Brain pericyte (primary cell): ENCODE measurements at places on chromosomes 16 and 17.

- DNase-seq: no peak
These were observed 15.4 kb upstream of the SEZ6 start for GRCh38 chr17:29021226-29021625.

DNA sequence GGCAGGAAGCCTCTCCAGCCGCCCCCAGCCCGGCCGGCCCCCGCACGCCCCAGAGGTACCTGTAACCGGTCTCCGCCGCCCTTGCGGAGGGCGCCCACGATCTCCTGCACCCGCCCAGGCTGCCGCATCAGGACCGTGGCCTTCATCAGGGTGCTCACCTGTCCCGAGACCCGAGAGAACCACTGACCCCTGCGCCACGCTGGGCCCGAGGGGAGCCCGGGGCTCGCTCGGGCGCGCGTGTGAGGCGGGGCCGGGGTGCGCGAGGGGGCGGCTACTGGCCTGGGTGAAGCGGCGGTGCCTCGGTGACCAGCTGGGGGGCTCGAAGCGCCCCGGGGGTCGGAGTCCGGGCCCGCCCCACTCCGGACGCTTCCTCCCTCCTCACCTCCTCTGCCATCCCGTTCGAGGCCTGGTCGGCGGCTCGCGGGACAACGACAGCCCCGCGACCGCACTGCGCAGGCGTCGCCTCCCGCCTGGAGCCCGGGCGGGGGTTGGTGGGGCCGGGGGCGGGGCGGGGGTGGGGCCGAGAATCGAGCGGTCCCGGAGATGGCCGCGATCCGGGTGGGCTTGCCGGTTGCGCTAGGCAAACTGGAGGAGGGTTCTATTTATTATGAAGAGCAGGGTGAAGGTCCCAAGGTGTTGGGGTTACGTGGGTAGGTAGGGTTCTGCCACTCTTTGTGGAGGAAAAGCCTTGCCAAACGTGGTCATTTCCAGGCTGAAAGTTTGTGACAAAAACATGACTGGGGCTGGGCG lies at the start of gene NT5C3B:
TSS of gene NT5C3B (minus strand) at position 433 of the 750 bp plus-strand sequence. CDS start at position 394, 39 bp downstream.
- no peak for DNase-seq

- no peak for DNase-seq
These were observed at the start of gene KRT39 for GRCh38 chr17:40966848-40967247. TSS of gene KRT39 (minus strand) at chr17:40966948. CDS start at chr17:40966856, 92 bp downstream.

- DNase-seq: no peak
These were observed 79.9 kb upstream of the CBX4 start for GRCh38 chr17:79919164-79919585.

GRCh38 chr17:7406235-7406825 lies 1.3 kb upstream of the NLGN2 start:
- DNase-seq: no peak

DNA sequence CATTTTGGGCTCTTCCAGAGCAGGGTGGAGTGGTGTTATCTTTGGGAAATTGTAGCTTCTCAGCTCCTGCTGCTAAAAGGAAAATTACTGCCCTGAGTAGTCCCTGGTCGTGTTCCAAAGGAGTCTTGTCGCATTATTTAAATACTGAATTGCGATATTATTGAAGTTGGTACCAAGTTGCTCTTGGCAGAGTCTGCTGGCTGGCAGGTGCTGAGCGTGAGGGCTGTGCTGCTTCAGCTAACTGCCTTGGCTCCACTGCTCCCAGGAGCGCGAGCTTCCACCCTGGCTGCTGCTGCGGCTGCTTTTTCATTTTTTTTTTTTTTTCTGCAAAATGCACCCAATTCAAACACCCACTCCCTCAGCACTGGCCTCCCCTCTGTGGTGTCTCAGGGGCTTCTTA lies 289.8 kb downstream of the MAF start:
- no peak for DNase-seq

DNA sequence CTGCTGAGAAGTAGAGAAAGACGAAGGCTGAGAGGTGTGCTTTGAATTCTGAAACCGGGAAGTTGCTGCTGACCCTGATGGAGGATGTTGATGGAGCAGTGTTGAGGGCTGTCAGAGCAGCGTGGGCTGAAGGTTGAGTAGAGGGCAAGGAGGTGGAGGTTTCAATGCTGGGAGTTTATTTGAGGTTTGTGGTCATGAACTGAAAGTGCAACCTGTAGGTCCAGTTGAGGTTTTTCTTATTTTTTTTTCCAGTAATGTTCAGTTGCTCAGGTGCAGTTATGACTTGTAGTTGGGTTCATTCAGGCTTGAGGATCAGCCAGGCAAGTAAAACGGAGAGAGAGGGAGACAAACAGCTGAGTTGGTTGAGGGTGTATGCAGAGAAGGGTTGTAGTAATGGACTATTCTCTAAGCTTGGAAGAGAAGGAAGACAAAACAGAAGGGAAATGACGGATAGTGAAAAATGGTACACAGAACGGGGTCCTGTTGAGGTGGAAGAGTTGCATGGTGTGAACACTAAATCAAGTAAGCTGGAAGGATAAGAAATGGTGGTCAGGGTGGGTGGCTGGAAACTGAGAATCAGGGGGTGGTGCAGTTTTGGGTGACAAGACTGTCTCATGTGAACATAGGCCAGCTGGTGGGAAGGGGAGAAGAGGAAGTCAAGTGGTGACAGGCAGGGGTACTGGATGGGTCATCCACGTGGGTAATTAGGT lies 8.7 kb upstream of the UBE2G1 start:
- no peak for DNase-seq

- DNase-seq: no peak
These were observed 17.5 kb downstream of the LIMD2 start for GRCh38 chr17:63682441-63682840.

DNA sequence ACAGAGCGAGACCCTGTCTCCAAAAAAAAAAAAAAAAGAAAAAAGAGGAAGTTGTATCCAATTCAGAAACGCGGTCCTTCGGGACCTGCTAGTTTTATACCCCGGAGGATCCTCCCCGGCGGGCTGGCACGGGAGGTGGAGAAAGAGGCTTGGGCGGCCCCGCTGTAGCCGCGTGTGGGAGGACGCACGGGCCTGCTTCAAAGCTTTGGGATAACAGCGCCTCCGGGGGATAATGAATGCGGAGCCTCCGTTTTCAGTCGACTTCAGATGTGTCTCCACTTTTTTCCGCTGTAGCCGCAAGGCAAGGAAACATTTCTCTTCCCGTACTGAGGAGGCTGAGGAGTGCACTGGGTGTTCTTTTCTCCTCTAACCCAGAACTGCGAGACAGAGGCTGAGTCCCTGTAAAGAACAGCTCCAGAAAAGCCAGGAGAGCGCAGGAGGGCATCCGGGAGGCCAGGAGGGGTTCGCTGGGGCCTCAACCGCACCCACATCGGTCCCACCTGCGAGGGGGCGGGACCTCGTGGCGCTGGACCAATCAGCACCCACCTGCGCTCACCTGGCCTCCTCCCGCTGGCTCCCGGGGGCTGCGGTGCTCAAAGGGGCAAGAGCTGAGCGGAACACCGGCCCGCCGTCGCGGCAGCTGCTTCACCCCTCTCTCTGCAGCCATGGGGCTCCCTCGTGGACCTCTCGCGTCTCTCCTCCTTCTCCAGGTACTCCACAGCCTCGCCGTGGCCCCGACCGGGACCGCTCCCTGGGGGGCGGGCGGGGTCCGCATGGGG lies at the start of gene CDH3:
TSS of gene CDH3 (plus strand) at position 596 of the 779 bp plus-strand sequence. CDS start at position 666, 70 bp downstream.
- no peak for DNase-seq

DNA sequence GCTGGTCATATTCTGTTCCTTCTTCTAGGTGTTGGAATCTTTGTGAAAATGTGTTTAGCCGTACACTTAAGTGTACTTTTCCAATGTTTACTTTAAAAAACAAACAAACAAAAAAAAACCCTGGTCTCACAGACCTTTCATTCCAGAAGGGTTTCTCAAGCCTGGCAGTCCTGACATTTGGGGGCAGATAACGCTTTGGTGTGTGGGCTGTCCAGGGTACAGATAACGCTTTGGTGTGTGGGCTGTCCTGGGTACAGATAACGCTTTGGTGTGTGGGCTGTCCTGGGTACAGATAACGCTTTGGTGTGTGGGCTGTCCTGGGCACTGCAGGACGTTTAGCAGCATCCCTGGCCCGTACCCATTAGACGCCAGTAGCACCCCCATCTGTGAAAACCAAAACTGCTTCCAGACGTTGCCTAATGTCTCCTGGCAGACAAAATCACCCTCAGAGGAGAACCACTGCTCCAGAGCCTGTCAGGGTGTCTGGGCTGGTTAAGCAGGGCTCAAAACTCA lies 15.2 kb upstream of the FLCN start:
- no peak for DNase-seq
